ENCODE measurements at places on chromosomes 1 and 21.

- no peak for DNase-seq
These were observed 7.8 kb upstream of the OR14I1 start for GRCh38 chr1:248710305-248710900.

DNA sequence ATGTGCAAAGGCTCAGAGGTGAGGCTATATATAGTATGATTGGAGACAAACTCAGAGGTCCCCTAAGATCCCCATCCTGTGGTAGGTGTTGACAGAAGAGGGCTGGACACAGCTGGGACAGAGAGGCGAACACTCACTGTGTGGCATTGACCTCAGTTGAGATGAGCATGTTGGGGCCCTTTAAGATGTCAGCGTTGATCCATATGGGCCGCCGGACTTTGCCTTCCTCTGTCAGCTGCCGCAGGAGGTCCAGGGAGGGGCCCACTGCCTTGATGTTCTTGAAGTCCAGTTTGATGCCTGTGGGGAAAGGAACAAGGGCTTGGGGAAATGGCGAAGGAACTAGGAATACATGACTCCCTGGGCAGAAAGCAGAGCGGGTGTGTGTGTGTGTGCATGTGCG, 8.8 kb downstream of the FAM151A start:
- DNase-seq = no peak

GRCh38 chr21:41783476-41784180, 16.8 kb upstream of the RIPK4 start:
- DNase-seq = no peak

GRCh38 chr1:29895201-29895600, 658.9 kb downstream of the PTPRU start:
- no peak for DNase-seq

DNA sequence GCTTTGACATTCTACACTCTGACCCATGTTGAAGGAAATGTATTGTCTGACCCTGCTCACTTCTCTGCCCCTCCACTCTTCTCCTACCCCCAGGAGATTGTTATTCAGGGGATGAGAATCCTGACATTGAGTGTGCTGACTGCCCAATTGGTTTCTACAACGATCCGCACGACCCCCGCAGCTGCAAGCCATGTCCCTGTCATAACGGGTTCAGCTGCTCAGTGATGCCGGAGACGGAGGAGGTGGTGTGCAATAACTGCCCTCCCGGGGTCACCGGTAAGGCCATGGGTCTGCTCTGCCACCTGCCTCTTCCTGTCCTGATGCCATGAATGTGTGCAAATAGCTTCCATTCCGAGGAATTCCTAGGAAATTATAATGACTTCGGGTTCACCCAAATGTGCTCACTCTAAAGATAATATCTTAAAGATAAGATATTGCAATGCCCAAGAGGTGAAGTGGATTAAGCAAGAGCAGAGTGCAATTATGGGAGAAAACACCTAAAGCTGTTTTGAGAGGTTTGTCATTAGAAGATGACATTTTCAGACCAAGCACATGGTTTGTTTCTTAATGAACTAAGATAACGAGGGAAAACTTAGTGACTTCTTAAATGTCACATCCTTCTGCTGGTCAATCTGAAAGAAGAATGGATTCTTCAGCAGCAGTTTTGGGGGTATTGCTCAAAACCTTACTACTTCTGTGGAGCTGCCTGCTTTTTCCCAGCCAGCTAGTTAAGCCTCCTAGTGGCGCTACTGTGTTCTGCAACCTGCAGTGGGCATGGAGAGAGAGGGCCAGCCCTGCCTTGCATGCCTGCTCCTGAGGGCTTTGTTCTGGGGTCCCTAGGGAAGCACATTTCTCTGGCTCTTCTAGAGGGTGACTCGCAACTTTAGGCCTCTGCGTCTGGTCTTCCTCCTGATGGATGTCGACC, 41.6 kb downstream of the LAMC2 start:
- peak; percentile 28 for DNase-seq

DNA sequence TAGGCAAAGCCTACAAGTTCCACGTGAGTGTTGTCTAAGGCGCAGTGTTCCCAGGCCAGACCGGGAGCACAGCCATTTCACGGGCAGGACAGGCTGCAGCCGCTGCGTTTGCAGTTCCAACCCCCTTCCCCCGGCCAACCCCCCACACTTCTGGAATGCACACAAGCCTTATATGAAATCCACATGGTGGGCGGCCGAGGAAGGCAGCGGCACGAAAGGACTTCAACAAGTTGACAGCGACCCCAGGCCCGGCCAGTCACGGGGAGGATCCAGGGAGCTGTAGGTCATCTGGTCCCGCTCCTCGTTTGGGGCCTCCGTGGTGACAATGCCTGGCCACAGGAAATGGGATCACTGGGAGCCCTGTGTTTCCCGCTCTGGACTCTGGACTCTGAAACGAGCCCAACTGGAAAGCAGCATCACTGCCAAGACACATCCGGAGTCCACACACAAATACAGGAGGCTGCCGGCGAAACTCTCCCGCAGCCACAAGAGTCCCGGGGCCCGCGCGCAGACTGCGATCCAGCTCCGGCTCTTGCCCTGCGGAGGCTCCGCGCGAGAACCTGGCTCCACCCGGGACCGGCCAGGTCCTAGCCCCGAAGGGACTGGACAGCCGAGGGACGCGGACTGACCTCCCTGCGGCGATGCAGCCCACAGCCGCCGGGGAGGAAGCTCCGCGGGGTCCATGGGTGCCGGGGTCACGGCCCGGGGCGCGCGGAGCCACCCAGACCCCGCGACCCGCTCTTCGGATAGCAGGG, 794 bp downstream of the NID1 start:
- DNase-seq = peak; percentile 37

Data from progenitor cell of endocrine pancreas (in vitro differentiated cells).